ENCODE measurements at places on chromosomes 7 and 10.
A peak's percentile ranks its signal among the peaks of the same experiment; 100 is the strongest.

DNA sequence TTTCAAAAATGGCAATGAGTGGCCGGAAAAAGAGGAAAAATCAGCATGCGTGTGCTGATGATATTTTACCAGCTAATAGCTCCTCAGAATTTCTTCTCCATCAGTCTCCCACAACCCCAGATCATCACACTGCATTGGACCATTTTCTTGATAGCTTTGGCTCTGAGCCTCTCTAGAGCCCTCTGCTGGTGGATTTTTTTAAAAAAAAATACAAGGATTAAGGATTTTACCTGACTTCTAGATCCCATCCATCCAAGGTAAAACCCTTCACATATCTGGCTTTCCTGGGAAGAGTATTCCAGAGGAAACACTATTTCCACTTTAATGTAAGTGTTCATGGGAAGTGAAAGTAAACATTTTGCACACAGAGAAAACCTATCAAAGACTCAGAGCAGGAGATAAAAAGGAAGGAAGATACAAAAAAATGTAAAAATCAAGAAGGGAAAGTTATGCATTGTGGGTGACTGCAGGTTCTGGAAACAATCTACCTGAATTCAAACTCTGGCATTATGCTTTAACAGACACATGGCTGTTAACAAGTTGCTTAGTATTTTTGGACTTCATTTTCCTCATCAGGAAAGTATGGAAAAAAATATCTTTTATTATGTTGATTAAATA, 380.9 kb downstream of the LRRTM3 start:
- no peak for DNase-seq

DNA sequence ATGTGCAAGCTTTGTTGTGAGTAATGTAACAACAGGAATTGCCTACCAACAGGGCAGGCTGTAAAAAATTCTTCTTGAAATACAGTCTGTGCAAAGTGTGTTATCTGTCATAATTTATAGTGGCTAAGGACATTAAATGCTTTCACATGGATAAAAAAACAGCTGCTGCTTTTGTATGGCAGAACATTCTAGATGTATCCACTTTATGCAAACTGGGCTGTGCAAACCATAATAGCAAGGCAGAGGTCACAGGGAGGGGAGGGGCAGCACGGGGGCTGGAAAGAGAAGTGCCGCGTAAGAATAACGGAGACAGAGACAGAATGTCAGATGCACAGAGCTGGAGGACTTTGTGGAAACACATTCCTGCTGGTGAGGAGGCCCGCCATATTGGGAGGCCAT, 86.1 kb downstream of the VOPP1 start:
- DNase-seq, result no peak

DNA sequence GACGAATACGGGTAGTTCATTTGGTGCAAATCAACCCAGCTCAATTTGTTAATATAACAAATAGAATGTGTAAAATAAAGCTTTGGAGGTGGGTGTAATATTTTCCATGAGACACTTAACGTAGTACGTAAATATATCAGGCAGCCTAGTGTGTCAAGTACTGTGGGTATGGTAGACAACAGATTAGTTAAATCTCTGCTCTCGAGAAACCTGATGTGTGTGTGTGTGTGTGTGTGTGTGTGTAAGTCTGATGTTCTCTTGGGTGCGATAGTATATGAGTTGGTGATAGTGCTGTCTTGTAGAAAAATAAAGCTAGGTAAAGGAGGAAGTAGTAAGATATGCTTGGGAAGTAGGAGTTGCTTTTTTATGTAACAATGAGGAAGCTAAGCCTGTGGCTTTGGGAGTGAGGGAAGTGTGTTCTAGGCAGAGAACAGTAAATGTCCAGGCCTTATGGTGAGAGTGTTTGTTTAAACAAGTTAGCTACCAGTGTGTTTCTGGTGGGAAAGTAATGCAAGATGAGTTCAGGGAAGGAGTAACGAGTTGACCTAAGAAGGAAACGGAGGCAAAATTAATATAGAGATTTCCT, 26.1 kb downstream of the WAC start:
- DNase-seq, result no peak

GRCh38 chr10:132452216-132452650, 55.2 kb downstream of the PWWP2B start:
- DNase-seq, result peak; percentile 41

All from activated CD4-positive, alpha-beta T cell treated with anti-CD3 and anti-CD28 coated beads for 48 hours (primary cell).